ENCODE measurements at places on chromosomes 2 and 18. TPM values are rescaled to one million over a fixed set of nuclear protein-coding genes. Genes with fewer than 3 reads are reported as not detected.

The FLACC1 gene
- total RNA-seq = 1.2 TPM

The CHRNG gene
- not detected for total RNA-seq

The SULT1C4 gene
- 1.4 TPM for total RNA-seq

The CRACDL gene
- total RNA-seq = 10.8 TPM

The KCNJ3 gene
- 1.6 TPM for total RNA-seq

DNA sequence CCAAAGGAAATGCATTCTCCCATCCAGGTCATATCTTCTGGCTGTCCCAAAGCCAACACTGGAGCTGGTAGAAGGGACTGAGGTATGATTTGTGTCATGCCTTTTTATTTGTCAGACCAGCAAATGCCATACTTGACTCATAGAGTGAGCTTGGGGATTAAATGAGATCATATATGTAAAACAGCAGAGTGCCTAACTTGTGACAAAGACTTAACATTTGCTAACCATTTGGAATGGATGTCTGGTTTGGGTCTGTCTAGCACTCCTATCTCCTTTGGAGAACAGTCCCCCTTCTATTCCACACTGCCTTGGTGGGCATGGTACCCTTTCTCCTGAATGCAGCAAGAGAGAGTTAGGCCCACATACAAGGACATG is 128.5 kb upstream of the LGALSL start:
- no peak overlapping the region for H3K27ac ChIP-seq
- no peaks in the 10 kb centered on the region for H3K36me3 ChIP-seq
- no peak overlapping the region for H3K4me3 ChIP-seq
- DNase-seq = no peak
- H3K27me3 ChIP-seq = no peaks in the 10 kb centered on the region

- H3K27me3 ChIP-seq = no peaks in the 10 kb centered on the region
- no peak overlapping the region for H3K27ac ChIP-seq
- no peak overlapping the region for H3K4me3 ChIP-seq
- H3K36me3 ChIP-seq = no peaks in the 10 kb centered on the region
- no peak for DNase-seq
Observed at GRCh38 chr18:57107140-57107832, 39.6 kb upstream of the BOD1L2 start.

DNA sequence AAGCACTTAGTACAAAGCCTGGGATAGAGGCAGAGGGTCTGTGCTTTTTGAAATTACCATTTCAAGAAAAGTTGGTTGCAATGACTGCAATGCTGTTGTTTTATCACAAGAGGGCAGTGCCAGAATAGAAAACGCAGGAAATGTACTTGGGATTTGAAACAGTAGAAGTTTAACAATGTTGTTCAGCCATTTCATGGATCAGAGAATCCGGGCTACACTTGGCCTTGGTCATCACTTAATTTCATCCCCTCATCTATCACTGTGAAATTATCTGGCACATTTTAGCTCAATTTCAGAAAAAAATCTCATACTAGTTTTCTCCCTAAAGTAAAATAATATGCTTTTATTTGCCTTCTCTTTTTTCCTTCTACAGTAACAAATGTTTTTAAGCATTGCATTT is 70.8 kb downstream of the RAPGEF4 start:
- no peaks in the 10 kb centered on the region for H3K27me3 ChIP-seq
- no peak overlapping the region for H3K27ac ChIP-seq
- DNase-seq = no peak
- H3K4me3 ChIP-seq = no peak overlapping the region
- H3K36me3 ChIP-seq = no peaks in the 10 kb centered on the region

DNA sequence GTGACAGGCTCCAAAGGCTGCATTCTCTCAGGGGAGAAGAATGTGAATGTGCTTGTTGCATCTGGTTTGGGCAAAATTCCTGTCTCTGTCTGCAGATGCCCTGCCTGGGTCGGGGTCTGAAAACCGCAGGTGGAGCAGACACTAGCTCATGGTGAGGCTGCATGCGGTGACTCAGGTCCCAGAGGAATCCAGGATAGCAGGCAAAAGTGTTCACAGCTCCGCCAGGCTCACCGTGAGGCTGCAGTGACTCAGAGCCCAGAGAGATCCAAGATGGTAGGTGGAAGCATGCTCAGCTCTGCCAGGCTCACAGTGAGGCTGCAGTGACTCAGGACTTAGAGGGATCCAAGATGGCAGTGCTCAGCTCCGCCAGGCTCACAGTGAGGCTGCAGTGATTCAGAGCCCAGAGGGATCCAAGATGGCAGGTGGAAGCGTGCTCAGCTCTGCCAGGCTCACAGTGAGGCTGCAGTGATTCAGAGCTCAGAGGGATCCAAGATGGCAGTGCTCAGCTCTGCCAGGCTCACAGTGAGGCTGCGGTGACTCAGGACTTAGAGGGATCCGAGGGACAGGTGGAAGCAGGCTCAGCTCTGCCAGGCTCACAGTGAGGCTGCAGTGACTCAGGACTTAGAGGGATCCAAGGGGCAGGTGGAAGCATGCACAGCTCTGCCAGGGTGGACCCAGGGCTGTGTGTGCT is 200.5 kb downstream of the ACKR3 start:
- DNase-seq = no peak
- H3K27ac ChIP-seq = no peak overlapping the region
- no peaks in the 10 kb centered on the region for H3K27me3 ChIP-seq
- no peaks in the 10 kb centered on the region for H3K36me3 ChIP-seq
- no peaks in the 10 kb centered on the region for H3K4me1 ChIP-seq

- no peaks in the 10 kb centered on the region for H3K27me3 ChIP-seq
- no peak for DNase-seq
- no peaks in the 10 kb centered on the region for H3K4me1 ChIP-seq
- no peaks in the 10 kb centered on the region for H3K36me3 ChIP-seq
Observed at GRCh38 chr18:10365021-10365500, 89.4 kb upstream of the APCDD1 start.

GRCh38 chr2:20994130-20994529 is 49.7 kb downstream of the APOB start:
- no peak overlapping the region for H3K27ac ChIP-seq
- no peaks in the 10 kb centered on the region for H3K4me1 ChIP-seq
- no peaks in the 10 kb centered on the region for H3K27me3 ChIP-seq
- H3K4me3 ChIP-seq = no peak overlapping the region

GRCh38 chr18:39455285-39455684 is 1889.7 kb upstream of the CELF4 start:
- H3K27me3 ChIP-seq = no peaks in the 10 kb centered on the region
- H3K27ac ChIP-seq = no peak overlapping the region
- H3K4me3 ChIP-seq = no peak overlapping the region
- no peaks in the 10 kb centered on the region for H3K4me1 ChIP-seq
- peak; percentile 22 for DNase-seq

GRCh38 chr2:98634406-98635092 is 26.2 kb downstream of the UNC50 start:
- H3K27me3 ChIP-seq = no peaks in the 10 kb centered on the region
- H3K36me3 ChIP-seq = no peaks in the 10 kb centered on the region
- H3K27ac ChIP-seq = no peak overlapping the region
- H3K4me3 ChIP-seq = no peak overlapping the region

DNA sequence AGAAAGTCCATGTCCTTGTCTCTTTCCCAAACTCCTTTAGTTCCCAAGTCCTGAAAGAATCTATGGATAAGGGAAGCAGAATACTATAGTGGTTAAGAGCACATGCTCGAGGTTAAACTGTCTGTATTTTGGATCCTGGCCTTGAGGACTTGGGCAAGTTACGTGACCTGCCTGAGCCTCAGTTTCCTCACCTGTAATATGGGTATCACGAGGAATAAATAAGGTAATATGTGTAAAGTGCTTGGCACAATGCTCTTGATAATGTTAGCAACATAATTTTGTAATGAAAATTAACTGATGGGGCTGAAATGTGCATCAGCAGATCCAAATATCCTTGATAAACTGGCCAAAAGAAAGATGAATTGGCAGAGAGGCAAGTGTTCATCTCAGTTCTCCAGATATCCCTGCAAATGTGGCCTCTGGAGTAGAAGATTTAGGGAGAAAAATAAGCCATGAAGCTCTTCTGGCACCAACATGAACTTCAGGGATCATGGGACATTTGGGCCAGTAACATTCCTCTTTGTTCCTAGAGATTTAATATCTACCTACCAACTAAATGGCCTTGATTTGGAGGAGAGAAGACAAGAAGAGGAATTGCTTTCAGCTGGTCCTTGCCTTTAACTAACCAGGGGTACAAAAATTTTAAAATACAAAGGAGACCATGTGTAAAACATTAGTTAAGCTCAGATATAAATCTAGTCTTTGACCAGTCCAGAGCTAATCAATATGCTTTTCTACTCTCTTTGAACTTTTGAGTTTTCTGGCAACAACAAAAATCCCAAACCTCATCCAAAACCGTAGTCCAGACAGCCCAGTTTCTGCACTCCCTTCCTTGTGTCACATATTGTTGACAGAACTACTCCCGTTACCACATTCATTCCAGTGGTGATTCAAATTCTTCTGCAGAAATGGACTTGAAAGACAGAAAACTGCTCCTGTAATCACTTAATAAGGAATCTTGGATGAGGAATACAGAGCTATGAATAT is 52.7 kb upstream of the EML4 start:
- peak overlapping the region; percentile 10 for H3K27ac ChIP-seq
- DNase-seq = no peak
- no peaks in the 10 kb centered on the region for H3K36me3 ChIP-seq

DNA sequence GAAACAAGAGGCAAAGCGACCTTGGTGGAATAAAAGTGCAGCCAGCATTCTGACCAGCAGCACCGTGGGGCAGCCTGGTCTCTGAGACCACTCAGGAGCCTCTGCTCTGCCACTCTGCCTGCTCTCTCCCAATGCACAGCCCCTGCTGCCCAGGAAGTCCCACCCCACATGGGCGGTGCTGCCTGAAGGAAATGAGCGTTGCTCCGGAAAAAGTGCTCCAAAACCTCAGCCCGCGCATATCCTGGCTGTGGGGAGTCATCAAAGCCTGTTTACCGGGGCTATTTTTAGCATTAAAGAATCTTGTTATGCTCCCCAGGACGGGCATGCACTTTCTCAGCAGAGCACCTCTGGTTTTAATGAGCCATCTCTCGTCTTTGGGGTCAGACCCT is 54.5 kb downstream of the EPAS1 start:
- no peaks in the 10 kb centered on the region for H3K4me1 ChIP-seq
- H3K27me3 ChIP-seq = no peaks in the 10 kb centered on the region
- peak overlapping the region; percentile 73 for H3K27ac ChIP-seq
- DNase-seq = no peak
- no peaks in the 10 kb centered on the region for H3K36me3 ChIP-seq
- H3K4me3 ChIP-seq = no peak overlapping the region

GRCh38 chr2:190173392-190173791 is 110.9 kb upstream of the MSTN start:
- H3K27ac ChIP-seq = peak overlapping the region; percentile 63
- H3K4me3 ChIP-seq = no peak overlapping the region
- H3K27me3 ChIP-seq = no peaks in the 10 kb centered on the region
- H3K4me1 ChIP-seq = no peaks in the 10 kb centered on the region
- DNase-seq = no peak
- H3K36me3 ChIP-seq = no peaks in the 10 kb centered on the region

GRCh38 chr2:237336131-237336530 is 77.8 kb downstream of the COL6A3 start:
- H3K36me3 ChIP-seq = no peaks in the 10 kb centered on the region
- no peaks in the 10 kb centered on the region for H3K27me3 ChIP-seq
- H3K4me3 ChIP-seq = no peak overlapping the region

GRCh38 chr2:141316606-141317005 is 814.2 kb downstream of the LRP1B start:
- no peaks in the 10 kb centered on the region for H3K4me1 ChIP-seq
- no peak overlapping the region for H3K4me3 ChIP-seq
- no peaks in the 10 kb centered on the region for H3K27me3 ChIP-seq
- no peak overlapping the region for H3K27ac ChIP-seq
- no peak for DNase-seq

DNA sequence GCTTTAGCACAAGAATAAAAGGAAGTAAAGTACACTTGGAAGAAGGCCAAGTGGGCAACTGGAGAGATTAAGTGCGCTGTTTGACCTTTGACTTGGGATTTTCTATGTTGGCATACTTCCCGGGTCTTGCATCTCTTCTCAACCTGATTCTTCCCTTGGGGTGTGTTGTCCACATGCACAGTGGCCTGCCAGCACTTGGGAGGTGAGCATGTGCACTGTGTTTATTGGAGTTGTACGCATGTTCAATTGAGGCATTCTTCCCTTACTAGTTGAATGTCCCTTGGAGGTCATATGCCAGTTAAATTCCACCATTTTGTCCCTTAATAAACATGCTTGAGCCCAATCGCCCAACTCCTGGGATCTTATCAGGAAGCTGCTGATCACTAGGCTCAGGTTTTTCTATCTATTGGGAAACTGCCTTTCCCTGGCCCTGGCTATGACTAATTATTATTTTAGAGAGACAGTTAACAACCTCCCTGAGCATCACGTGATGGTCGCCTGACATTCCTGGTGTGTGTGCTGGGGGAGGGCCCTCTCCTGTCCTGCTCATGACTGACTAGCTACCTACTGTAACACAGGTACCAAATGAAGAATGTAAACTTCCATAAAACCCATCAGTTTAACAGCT is 62.5 kb upstream of the RAPGEF4 start:
- no peak for DNase-seq
- no peak overlapping the region for H3K4me3 ChIP-seq
- no peaks in the 10 kb centered on the region for H3K36me3 ChIP-seq
- no peaks in the 10 kb centered on the region for H3K4me1 ChIP-seq
- H3K27ac ChIP-seq = no peak overlapping the region
- no peaks in the 10 kb centered on the region for H3K27me3 ChIP-seq

DNA sequence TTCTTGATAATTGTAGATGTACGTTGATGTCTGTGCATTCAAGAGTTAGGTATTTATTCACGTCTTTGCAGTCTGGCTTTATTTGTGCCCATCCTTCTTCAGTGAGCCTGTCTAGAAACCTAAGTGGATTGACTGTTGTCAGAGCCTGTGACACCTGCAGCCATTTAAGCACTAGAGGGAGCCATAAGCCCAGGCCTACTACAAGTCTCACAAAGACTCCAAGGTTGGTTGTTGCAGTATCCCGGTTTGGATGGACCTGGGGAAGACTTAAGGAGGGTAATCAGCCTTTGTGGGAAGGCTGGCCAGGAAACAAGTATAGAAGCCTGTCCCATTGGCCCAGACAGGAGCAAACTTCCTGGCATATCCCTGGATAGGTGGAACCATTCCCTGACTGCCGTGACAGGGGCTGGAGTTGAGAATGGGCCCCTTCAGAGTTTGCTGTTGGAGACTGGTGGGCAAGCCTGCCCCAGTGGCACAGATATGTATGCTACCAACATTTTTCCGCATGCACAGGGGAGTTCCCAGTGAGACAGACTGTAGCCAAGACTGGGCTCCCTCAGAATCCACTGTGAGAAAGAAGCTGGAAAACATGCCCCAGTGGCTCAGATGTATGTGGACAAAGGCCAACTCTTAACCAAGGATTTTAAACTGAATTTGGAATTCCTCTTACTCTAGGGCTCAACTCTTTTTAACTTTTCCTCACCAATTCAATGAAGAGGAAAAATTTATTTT is 9.3 kb upstream of the LRRC30 start:
- no peaks in the 10 kb centered on the region for H3K36me3 ChIP-seq
- no peaks in the 10 kb centered on the region for H3K27me3 ChIP-seq
- H3K4me1 ChIP-seq = no peaks in the 10 kb centered on the region

- no peak overlapping the region for H3K27ac ChIP-seq
- H3K4me3 ChIP-seq = no peak overlapping the region
- no peaks in the 10 kb centered on the region for H3K4me1 ChIP-seq
- no peaks in the 10 kb centered on the region for H3K36me3 ChIP-seq
- no peak for DNase-seq
Observed at GRCh38 chr2:137888845-137889244, 75.4 kb upstream of the HNMT start.
